Activated naive CD4-positive, alpha-beta T cell treated with Interleukin-2 at 50 U/mL for 16 hours (primary cell): ENCODE measurements at places on chromosomes 7 and 10.

DNA sequence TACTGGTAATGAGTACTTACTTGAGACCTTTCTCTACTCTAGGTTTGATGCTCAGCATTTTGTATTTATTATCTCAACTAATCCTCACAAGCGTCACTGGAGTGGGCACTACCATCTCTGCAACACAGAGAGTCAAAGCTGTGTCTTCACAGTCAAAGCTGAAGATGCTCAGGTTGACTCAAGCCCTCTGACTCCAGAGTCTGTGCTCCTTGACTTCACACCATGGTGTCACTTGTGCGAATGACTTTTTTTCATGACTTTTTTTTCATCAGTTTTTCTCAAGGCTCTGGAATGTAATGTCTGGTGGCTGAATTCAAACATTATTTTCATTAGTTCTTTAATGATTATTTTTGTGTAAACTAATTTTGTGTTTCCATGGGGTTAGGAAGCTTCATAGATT, 30.4 kb upstream of the TARP start:
- DNase-seq, result no peak

DNA sequence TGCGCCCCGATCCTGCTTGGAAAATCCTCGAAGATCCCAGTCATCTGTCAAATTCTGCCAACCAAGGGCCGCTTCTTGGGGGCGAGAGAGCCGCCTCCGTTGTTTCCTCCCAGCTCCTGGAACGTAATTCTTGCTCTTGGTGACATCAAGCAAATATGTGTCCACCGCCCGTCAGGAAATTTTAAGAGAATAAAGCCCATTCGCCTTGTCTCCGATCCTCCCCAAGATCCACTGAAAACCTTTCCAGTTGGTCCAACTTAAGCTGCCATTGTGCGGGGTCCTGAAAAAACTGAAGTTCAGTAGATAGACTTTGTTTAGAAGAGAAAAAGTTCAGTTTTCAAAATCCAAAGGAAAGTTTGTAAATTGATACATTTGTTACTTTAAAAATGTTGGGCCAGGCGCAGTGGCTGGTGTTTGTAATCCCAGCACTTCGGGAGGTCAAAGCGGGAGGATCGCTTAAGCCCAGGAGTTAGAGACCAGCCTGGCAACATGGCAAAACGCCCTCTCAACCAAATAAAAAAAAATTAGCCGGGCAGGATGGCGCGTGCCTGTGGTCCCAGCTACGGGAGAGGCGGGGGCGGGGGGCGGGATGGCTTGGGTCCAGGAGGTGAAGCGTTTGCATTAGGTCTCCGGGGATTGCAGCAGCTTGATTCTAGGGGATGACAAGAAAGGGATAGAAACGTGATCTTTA, 1.0 kb upstream of the ZNF800 start:
- no peak for DNase-seq

GRCh38 chr10:107232013-107232412, 67.5 kb upstream of the SORCS1 start:
- no peak for DNase-seq

- DNase-seq, result no peak
These were observed 410.5 kb upstream of the C7orf33 start for GRCh38 chr7:148180075-148180474.
